Naive thymus-derived CD8-positive, alpha-beta T cell (primary cell): ENCODE measurements at places on chromosomes 4 and X. TPM values are rescaled to one million over a fixed set of nuclear protein-coding genes. Genes with fewer than 3 reads are reported as not detected.

SRPX2 gene
- total RNA-seq = not detected

PALLD gene
- 0.34 TPM for total RNA-seq

- no peak for DNase-seq
These were observed 4.8 kb downstream of the SLC16A2 start for GRCh38 chrX:74426071-74426470.

DNA sequence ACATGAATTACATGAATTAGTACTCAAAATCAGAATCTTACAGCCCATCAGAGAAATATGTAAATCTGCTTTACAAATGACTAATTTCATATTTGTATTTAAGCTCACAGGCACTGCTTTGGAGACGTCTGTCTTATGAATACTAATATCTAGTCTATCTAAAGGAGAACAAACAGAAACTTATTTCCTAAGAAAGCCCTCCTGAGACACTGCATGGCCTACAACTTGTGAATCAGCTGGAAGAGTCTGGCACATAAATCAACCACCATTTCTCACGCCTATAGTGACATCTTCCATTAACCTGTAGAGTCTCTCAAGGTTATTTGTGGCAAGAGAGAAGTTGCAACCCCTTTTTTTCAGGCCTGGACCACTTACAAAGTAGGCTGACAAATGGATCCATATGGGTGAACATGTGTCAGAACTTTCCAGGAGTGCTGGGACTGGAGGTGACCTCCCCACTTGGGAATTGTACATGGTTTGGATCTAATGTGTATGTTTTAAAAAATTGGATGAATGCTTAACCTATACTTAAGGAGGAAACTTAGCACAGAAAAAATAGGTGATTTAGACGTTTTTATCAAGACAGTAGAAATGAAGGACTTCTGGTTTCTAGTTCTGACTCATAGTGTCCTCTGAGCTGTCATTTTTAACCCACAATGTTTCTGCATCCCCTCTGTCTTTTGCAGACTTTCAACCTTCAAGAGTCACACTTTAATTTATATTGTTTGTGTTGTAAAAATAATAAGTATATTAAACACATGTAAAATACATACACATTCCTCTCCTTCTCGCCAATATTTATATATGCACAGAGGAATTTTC lies 83.2 kb upstream of the ARHGAP24 start:
- DNase-seq = no peak

DNA sequence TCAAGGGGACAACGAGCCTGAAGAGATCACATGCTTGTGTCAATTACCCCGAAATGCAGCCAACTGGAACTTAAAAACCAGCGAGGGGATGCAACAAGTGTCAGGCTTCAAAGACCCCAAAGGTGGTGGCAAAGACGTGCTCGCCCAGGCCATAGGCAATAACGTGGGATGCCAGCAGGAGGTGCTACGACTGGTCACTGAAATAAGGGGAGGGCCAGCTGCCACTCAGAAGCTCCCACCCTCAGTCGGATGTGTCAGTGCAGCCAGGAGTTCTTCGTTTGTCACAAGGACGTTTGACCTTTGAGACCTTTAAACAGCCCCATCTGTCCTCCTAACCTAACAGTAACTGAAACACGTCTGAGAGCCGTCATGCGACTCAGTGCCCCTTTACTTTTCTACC lies 556.8 kb upstream of the PCDH10 start:
- DNase-seq = no peak

DNA sequence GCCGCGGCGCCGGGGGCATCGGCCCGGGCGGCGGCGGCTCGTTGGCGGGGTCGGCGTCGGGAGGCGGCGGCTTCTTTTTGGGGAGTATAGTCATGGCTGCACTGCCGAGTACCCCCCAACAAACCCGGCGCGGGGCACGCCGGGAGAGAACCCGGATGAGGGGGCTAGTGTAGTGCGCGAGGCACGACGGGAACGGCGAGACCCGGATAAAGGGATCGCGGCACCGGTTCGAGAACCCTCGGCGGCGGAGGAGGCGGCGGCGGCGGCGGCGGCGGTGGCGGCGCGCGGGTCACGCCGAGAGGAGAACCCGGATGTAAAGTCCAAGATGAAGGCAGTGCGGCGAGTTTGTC lies at the start of gene OTUD5:
OTUD5 (minus strand) TSS at position 131 of the 350 bp plus-strand sequence; CDS start at position 94, 37 bp downstream.
- peak; percentile 70 for DNase-seq
